ENCODE measurements at places on chromosomes 2 and 18.

DNA sequence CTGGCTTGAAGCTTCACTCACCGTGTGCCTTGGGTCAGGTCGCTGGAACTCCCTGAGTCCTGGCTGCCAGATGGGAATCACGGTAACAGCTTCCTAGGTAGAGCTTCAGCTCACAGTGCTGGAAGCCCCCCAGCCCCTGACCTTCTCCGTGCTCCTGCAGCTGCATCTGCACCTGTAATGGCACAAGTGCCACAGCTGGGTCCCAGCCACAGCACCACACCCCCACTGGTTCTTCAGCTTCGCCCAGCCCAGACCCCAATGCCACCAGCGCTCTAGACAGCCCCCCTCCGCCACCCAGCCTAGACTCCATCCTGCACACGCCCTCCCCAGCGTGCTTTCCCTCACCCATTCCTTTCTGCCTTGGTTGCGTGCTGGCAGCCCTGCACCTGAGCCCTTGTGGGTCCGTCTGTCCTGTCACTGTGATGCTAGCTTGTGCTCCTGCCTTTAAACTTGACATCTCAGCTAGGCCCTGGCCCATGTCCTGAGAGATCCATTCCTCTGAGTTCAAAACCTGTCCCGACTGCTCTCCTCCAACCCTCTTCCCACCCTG, 7.6 kb upstream of the ESPNL start:
- DNase-seq: no peak

DNA sequence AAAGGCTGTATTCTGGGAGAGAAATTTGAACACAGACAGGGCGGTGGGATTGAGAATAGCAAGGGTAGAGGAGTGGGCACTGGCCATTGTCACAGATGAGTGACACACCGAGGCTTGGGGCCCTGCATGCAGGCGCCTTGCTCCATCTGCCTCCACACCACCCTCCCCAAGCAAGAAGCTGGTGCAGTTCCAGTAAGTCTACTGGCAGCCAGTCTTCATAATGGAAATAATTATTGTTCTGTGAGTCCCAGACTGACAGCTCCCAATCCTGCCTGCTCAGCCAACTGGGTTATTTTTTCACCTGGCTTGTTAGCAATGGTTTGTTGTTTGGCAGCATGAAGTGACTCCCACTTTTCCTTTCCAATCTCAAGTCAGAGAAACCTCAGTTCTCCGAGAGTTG, 13.0 kb downstream of the TTC32 start:
- no peak for DNase-seq

- DNase-seq: peak; percentile 66
These were observed 5.1 kb upstream of the CALCRL start for GRCh38 chr2:187453078-187453641.

DNA sequence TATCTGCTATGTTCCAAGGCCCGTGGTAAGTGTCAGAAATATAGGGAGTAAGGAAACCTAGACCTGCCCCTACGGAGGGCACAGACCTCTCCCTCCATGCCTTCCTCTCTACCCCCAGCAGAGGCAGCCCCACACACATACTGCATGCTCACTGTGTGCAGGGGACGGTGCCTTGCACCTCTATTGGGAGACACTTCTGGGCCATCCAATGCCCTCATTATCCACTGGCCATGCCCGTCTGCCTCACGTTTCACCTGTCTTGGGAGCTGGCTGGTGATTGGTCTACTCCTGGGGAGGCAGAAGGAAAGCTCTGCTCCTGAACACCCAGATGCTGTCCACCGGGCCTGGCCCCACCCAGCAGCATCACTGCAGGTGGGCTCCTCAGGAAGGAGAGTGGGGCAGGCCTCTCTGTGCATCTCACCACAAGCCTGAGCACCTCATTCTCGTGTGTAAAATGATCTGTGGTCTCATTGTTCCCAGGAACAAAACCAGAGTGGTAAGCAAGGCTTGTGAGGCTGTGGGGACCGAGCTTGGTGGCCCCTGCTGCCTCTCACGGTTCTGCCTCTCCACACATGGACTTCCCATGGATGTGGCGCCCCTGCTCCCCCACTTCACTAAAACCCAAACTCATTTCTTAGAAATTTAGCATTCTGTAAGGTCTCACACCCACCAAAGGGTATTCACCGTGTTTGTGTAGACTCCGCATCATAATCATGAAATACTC, 312.5 kb upstream of the HS6ST1 start:
- no peak for DNase-seq

GRCh38 chr18:70907673-70908072, 618.8 kb downstream of the SOCS6 start:
- no peak for DNase-seq

- peak; percentile 47 for DNase-seq
These were observed 100.4 kb upstream of the FZD5 start for GRCh38 chr2:207869784-207870778.

DNA sequence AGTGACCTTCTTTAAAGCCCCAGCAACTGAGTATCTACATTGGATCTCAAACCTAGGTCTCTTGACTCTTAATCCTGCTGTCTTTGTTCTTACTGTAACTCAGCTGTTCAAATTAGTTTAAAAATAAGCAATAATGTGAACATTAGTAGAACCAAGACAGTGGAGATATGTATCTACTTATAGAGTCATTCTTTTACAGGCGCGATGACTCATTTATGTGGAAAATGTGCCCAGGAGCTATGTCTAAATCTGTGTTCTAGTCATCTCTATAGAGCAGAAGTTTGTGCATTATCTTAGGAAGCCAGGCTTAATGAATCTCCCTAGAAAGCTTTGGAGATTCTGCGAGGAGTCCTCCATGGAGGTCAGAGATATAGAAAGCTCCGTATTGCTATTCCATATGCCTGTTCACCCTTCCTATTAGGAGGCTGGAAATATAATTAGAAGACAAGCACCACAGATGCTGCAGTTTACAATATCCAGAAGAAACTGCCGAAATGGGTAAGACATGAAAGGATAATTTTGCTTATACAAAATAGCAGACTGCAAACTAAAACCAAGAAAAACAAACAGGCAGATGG, 211.6 kb downstream of the TRIB2 start:
- no peak for DNase-seq

DNA sequence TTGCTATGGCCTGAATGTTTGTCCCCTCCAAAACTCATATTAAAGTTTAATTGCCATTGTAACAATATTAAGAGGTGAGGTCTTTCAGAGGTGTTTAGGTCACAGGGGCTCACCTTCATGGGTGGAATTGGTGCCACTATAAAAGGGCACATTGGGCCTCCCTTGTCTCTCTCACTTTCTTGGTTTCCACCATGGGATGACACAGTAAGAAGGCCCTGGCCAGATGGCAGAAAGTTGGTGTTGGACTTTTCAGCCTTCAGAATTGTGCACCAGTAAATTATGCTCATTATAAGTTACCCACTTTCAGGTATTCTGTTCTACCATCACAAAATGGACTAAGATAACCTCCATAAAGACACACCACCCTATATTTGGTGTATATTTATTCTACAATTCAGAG, 102.1 kb downstream of the KLHL14 start:
- no peak for DNase-seq

DNA sequence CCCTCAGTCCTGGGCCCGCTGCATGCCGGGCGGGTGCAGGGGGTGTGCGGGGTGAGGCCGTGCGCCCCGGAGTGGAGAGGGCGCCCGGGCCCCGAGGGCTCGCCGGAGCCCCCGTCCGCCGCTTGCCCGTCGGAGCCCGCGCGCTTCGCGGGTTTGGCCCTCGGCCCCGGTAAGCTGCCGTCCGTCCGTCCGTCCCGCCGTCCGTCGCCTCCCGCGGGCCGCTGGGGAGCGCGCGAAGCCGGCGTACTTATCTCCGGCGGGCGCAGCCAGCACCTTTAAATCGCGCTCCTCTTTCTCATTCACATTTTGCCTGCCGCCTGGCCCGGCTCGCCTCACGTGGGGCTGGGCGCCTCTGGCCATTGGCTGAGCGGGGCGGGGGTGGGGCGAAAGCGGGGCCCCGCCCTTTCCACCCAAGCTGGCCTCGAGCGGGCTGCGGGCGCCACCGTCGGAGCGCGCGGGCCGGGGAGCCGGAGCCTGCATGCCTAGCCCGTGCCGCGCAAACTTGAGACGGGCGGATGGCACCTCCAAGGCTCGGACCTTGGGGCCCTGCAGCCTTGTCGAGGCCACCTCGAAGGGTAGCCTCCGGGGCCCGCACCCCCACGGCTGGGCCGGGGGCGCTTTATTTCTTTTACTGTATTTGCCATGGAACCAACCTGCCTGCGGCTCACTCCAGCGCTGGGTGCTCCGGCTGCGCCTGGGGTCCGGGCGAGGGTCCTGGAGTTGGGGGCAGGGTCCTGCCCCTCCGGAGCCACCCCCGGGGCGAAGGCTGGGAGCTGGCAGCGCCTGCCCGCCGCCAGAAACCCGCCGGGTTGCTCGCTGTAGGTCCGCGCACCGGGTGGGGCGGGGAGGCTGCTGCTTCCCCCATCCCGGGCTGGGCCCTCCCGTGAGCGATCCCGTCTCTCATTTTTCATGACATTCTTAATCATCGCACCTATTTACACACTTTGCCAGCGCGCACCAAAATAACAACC, at the start of gene GBX2:
Gene GBX2, minus strand, starts transcription at position 277 of the 971 bp plus-strand sequence. CDS start 415 bp downstream, outside the sequence.
- DNase-seq: no peak

DNA sequence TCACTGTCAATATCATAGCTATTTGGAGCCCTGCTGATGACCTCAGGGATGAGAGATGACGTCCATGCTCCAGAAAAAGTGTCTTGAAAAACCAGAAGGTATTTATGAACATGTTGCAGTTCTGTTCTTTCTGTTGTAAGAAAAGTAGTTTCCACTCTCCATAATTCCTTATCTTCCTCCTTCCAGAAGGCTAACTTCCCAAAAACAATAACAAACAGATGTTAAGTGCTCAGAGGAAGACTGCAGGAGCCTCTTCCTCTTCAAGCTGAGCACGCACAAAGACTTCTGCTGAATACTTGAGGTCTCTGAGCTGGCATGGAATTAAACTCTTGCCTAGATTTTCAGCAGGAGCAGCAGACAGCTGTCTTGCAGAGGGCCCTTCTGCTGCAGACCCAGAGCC, 434.5 kb upstream of the KLHL29 start:
- DNase-seq: no peak

- no peak for DNase-seq
These were observed 175.9 kb downstream of the NBAS start for GRCh38 chr2:15385184-15385583.

GRCh38 chr18:22813648-22814328, 119.3 kb upstream of the RBBP8 start:
- no peak for DNase-seq

DNA sequence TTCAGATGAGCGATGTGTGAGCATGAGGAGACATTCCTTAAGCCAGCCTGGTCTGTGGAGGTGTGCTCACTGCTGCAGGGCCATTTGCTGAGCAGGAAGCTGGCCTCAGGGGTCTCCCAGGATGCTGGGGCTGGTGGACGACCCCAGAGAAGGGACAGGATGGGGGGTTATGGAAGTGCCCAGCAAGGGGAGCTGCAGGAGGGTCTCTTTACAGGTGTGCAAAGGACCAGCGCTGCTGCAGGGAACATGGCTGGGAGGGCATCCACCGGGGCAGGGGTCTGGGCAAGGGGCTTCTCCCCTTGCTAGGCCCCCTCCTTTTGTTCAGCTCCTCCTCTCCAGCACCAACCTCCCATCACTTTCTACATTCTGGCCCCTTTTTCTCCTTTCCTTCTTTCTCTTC, 185.2 kb downstream of the GBX2 start:
- DNase-seq: no peak

- no peak for DNase-seq
These were observed 75.8 kb upstream of the SLC1A4 start for GRCh38 chr2:64913357-64913869.

- no peak for DNase-seq
These were observed 1883.3 kb upstream of the CELF4 start for GRCh38 chr18:39448942-39449341.

- no peak for DNase-seq
These were observed 31.7 kb downstream of the TMEM178A start for GRCh38 chr2:39697454-39697853.

DNA sequence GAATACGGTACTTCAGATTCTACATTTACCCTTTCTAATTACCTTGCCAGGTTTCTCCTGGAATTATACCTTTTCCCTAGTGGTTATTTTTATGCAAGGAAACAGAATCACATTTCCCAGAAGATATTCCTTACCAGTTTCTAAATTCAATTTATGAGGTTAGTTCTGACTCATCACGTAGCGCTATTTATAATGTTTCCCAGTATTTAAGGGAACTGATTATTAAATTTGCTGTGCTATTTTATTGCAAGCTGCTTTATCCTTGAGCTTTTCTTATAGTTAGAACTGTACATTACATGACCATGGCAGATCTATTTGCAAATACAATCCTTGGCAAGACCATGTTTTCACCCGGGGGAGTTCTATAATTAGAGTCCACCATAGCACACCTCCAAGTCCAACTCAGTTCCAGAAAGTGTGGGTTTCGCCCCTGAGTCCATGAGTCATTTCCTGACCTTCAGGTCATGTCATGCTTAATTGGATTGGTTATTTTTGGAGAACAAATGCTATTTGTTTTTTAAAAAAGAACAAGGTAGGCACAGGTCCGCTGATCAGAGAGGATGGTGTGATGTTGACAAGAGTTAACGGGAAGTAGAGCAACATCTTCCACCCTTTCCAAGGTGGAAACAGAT, 126.6 kb downstream of the ZNF532 start:
- no peak for DNase-seq

GRCh38 chr18:11861583-11862288, 10.5 kb downstream of the CHMP1B start:
- no peak for DNase-seq

GRCh38 chr2:144707736-144708326, 187.9 kb upstream of the ZEB2 start:
- DNase-seq: peak; percentile 77

- no peak for DNase-seq
These were observed 20.9 kb downstream of the RAB10 start for GRCh38 chr2:26054598-26055348.

GRCh38 chr2:54897420-54898310, 152.6 kb downstream of the RTN4 start:
- no peak for DNase-seq

DNA sequence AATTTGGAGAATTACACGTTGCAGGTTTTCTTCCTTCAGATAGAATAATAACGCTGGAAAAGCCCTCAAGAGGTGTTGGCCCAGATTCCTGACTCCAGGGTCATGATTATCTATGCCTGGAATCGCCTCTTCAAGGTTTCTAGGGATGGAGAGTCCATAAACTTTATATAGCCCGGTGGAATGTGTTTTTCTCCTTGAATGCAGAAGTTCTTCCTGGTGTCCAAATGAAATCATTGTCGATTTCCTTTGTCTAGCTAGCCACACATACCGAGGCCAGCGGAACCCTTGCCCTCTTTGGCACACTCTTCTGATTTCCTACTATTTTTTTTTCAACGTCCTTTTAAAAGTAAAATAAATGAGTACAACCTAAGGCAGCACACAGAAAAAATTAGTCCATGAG, 117.8 kb downstream of the PID1 start:
- DNase-seq: no peak

- DNase-seq: no peak
These were observed 16.8 kb downstream of the AFF3 start for GRCh38 chr2:100125626-100126025.

- DNase-seq: peak; percentile 84
These were observed 117.7 kb downstream of the CRIM1 start for GRCh38 chr2:36473230-36473629.

- DNase-seq: no peak
These were observed 120.5 kb downstream of the ANKRD44 start for GRCh38 chr2:197190100-197190432.

GRCh38 chr2:131014141-131014540, 79.1 kb downstream of the FAM168B start:
- DNase-seq: no peak
